ENCODE measurements at places on chromosomes 7 and 10.

GRCh38 chr10:71888623-71889387, 37.8 kb upstream of the PSAP start:
- no peak for DNase-seq

GRCh38 chr7:39810710-39811109, 139.3 kb upstream of the CDK13 start:
- no peak for DNase-seq

GRCh38 chr10:84172467-84173356, 889 bp upstream of the GPR15LG start:
- no peak for DNase-seq

DNA sequence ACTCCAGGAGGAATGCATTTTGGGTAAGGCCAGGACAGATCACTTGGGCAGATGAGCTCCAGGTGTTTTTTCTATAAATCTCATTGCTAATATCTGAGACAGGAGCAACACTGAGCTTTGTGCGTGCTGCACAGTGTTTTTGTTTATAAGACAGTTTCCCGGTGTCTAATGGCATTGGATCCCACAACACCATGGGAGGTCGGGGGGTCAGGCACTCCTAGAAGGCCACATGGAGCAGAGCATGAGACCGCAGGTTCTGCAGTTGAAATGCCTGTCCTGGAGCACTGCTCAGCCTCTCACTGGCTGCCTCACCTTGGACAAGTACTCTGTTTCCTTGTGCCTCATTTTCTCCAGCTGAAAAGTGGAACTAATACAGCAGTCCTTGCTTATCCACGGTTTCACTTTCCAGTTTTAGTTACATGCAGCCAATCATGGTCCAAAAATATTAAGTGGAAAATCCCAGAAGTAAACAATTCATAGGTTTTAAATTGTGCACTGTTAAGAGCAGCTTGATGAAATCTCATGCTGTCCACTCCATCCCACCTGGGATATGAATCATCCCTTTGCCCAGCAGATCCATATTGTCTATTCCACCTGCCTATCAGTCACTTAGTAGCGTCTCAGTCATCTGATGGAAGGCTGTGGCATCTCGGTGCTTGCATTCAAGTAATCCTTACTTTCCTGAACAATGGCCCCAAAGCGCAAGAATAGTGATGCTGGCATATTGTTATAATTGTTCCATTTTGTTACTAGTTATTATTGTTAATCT, 35.2 kb downstream of the ATXN7L1 start:
- no peak for DNase-seq

- DNase-seq: no peak
Observed at GRCh38 chr10:93386631-93387369, 95.3 kb downstream of the MYOF start.
